ENCODE measurements at places on chromosomes 5 and 9. TPM values are rescaled to one million over a fixed set of nuclear protein-coding genes. Genes with fewer than 3 reads are reported as not detected.
A peak's percentile ranks its signal among the peaks of the same experiment; 100 is the strongest.

GRCh38 chr9:22210936-22211335, 201.8 kb upstream of the CDKN2B start:
- H3K4me3 ChIP-seq, result no peak overlapping the region
- peaks cover 3% of the 10 kb centered on the region for H3K4me1 ChIP-seq
- H3K27ac ChIP-seq, result no peak overlapping the region
- no peaks in the 10 kb centered on the region for H3K27me3 ChIP-seq
- no peaks in the 10 kb centered on the region for H3K36me3 ChIP-seq

DNA sequence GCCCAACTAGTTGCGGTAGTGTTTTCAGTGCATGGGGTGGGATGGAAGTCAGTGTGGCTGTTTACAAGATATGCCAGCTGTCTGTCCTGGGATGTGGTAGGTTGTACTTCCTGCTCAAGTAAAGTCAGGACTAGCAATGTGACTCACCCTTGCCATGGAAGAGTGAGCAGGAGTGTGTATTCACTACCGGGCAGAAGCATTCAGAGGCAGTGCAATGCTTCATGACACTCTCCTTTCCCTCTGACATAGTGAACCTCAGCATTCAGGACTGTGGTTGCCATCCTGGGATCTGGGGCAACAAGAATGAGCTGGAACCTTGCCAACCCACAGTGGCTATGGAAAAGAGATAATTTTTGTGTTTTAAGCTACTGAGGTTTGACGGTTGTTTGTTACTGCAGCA, 68.9 kb downstream of the BOD1 start:
- H3K27ac ChIP-seq, result no peak overlapping the region
- no peaks in the 10 kb centered on the region for H3K4me1 ChIP-seq
- no peaks in the 10 kb centered on the region for H3K27me3 ChIP-seq
- no peaks in the 10 kb centered on the region for H3K36me3 ChIP-seq
- DNase-seq, result no peak
- no peak overlapping the region for H3K4me3 ChIP-seq

CDC20B gene
- total RNA-seq, result 0.13 TPM

GRCh38 chr9:125238127-125238914, 2.8 kb downstream of the HSPA5 start:
- no peak for DNase-seq
- H3K36me3 ChIP-seq, result peaks cover 67% of the 10 kb centered on the region
- H3K27me3 ChIP-seq, result no peaks in the 10 kb centered on the region
- H3K4me3 ChIP-seq, result peak overlapping the region; percentile 99
- no peaks in the 10 kb centered on the region for H3K4me1 ChIP-seq

DNA sequence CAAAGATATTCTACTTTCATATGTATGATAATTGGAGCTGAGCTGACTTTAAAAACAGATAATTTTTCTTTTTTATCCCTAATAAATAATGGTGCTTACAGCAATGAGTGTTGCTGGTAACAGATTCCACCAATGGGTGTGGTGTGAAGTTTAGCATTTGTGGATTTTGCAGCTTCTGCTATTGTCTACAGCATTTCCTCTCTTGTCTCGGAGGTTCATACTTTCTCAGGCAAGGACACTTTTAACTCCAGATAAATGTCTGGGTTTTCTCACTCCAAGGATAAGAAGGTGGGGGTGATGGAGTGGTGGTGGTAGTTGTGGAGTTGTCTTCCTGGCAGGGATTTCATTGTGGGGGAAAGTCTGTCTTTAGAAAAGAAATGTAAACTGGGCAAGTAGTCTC, 120.0 kb upstream of the CDKN2B start:
- H3K27ac ChIP-seq, result no peak overlapping the region
- peaks cover 5% of the 10 kb centered on the region for H3K4me1 ChIP-seq
- no peaks in the 10 kb centered on the region for H3K36me3 ChIP-seq

Measured in endodermal cell (in vitro differentiated cells).